D721Med (cell line): ENCODE measurements at places on chromosomes 12 and 14.

DNA sequence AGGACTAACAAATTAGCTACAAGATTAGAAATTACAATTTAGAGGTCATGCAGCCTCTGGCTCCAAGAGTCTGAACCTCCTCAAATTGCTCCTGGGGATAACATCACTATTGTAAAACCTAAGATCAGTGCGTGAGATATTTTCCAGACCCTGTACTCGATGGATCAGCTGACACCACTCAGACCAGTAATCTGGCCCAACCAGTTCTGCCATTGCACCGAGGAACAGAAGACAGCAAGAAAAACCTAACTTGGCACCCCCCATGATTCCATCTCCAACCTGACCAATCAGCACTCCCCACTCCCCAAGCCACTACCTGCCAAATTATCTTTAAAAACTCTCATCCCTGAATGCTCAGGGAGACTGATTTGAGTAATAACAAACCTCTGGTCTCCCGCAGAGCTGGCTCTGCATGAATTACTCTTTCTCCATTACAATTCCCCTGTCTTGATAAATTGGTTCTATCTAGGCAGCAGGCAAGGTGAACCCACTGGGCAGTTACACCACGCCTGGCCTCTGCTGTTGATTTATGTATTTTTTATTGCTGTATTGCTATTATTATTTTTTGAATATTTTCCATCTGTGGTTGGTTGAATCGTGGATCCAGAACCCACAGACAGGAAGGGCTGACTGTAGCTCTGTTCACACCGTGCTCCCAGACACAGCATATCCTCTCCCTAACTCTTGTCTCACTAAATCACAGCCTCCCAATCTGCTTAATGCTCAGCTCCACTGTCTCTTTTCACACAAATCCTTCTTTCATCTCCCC, 9.2 kb downstream of the HEBP1 start:
- DNase-seq = no peak

- DNase-seq = no peak
Measured at GRCh38 chr12:31331242-31331641, 5.3 kb upstream of the SINHCAF start.

DNA sequence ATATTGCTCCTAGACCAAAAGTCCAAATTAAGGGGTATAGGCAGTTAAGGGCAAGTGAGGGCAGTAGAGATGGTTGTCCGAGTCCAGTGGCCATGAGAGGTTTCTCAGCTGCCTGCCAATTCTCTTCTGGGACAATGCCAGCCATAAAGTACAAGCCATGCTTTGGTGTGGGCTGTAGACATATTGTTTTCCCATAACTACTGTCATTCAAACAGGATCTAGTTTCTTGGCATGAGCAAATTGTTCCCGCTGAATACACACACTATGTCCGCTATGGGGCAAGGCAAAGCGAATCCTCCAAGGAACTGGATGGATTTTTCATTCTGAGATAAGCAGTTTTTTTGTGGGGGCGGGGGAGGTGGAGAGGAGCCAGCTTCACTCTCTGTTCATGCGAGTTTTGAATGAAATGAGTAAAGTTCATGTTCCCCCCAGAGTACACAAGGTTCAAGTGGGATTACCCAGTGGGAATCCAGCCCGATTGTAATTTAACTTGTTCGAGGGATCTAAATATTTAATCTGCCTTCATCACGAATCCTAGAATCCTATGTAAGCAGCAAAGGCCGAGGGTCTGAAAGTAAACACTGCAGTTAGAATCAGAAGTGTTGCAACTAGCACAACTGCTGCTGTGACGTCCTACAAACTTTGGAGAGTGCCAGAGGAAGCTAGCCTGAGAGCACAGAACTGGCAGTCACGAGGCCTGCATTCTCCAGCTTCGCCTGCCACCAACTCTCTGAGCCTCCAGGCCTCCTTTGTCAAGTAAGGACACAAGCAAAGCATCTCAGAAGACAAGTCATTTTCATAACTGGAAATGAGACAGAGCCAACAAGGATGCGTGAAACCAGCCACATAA, 137.0 kb downstream of the CRADD start:
- no peak for DNase-seq

GRCh38 chr14:68569970-68570409, 222.9 kb downstream of the ZFP36L1 start:
- DNase-seq = no peak

DNA sequence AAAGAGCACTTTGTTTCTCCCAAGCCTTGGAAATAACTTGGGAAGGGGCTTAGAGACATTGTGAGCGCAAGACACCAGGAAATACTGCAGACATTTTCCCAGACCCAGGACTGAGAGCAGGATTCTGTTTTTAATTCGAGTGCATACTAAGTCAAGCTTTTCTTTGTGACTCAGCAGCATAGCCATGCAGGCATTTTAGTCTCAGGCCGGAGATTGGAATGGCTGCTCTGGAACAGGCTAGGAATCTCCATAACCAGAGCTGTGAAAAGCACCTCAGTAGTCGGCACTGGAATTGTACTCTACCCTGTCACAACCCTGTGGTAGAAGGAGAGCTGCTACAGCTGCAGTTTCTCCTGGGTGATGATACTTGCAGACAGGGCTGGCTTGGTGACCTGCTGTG, 28.9 kb upstream of the GARIN6 start:
- DNase-seq = no peak

GRCh38 chr14:82854131-82854530, 1320.5 kb upstream of the SEL1L start:
- DNase-seq = no peak

GRCh38 chr14:28102814-28103213, 663.8 kb upstream of the FOXG1 start:
- DNase-seq = no peak

- DNase-seq = no peak
Measured at GRCh38 chr12:38886064-38886463, 19.3 kb downstream of the CPNE8 start.

DNA sequence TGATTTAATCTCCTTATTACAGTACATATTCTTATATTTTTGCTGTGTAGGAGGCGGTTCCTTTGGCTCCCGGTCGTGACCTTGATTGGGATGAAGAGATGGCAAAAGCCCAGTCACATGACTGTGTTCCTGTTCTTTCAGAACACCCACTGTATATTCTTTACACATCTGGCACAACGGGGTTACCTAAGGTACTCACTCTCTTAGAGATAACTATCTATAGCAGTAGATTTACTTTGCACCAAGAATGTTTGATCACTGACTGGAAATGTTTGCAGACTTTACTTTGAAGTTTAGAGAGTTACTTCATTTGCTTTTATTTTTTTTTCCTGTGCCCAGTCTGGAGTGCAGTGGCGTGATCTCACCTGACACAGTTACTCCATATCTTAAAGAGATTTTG, 65.2 kb downstream of the ACSS3 start:
- DNase-seq = no peak
